ENCODE measurements at places on chromosomes 1 and 21. TPM values are rescaled to one million over a fixed set of nuclear protein-coding genes. Genes with fewer than 3 reads are reported as not detected.
A peak's percentile ranks its signal among the peaks of the same experiment; 100 is the strongest.

GRCh38 chr1:66500301-66500700, 33.7 kb upstream of the SGIP1 start:
- no peak overlapping the region for H3K4me3 ChIP-seq
- H3K27ac ChIP-seq: no peak overlapping the region
- peaks cover 4% of the 10 kb centered on the region for H3K4me1 ChIP-seq
- no peaks in the 10 kb centered on the region for H3K27me3 ChIP-seq
- DNase-seq: no peak

DNA sequence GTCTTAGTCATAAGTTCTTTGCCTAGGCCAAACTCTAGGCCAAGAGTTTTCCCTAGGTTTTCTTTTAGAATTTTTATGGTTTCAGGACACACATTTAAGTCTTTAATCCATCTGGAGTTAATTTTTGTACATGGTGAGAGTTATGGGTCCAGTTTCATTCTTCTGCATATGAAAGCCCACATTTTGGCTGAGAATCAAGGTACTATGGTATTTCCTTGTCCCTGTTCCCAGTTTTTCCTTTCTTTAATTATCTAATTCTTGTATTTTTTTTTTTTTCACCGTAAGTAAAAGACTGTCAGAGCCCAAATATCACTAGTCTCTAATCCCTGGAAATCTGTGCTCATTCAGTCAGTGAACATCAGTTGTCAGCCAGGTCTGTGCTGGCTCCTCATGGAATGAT, 105.4 kb downstream of the MAP3K21 start:
- no peaks in the 10 kb centered on the region for H3K4me1 ChIP-seq
- no peaks in the 10 kb centered on the region for H3K36me3 ChIP-seq
- DNase-seq: no peak
- H3K4me3 ChIP-seq: no peak overlapping the region
- no peak overlapping the region for H3K27ac ChIP-seq

DNA sequence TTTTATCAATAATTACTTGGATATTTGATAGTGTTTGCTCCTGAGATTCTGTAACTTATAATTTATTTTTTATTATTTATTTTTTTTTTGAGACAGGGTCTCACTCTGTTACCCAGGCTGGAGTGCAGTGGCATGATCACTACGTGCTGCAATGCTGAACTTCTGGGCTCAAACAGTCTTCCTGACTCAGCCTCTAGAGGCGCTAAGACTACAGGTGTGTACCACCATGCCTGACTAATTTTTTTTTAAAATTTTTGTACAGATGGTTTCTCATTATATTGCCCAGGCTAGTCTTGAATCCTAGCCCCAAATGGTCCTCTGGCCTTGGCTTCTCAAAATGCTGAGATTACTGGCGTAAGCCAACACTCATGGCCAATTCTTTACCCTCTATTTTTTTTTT, 845.5 kb upstream of the ADGRL4 start:
- H3K4me1 ChIP-seq: no peaks in the 10 kb centered on the region
- no peak for DNase-seq
- H3K36me3 ChIP-seq: no peaks in the 10 kb centered on the region
- no peak overlapping the region for H3K4me3 ChIP-seq
- H3K27ac ChIP-seq: no peak overlapping the region

- peaks cover 23% of the 10 kb centered on the region for H3K4me1 ChIP-seq
- no peaks in the 10 kb centered on the region for H3K36me3 ChIP-seq
- no peak for DNase-seq
- H3K4me3 ChIP-seq: no peak overlapping the region
- H3K27ac ChIP-seq: no peak overlapping the region
Observed at GRCh38 chr1:18628511-18628910, 2.1 kb upstream of the PAX7 start.

DNA sequence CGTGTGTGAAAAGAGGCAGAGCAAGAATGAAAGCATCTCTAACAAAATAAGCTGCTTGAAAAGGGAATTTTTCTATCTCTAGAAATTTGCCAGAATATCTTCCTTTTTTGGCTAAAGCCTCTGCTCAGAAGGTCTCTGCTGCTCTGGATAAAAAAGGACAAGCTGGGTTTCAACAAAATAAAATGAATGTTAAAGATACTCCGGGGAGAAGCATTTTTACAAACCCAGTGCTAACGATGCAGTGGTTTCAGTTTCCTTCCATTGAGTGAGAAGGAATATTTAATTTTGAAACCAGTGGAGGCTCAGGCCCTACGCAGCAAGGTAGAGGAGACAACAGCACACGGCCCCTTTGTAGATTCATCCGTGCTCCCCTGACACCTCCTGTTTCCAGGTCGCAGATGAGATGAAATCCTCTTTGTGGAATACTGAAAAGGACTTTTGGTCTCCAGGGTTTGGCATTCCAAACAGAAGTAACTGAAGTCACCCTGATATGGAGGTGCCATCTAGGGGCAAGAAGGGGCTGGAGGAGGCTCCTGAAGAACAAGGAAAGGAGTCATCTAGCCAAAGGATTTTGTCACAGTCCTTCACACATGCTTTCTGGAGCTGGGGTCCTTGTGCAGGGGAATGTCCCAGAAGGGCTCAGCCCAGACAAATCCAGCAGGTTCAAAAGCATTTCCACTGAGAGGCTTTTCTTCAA, 65.7 kb upstream of the SYT6 start:
- no peaks in the 10 kb centered on the region for H3K27me3 ChIP-seq
- H3K36me3 ChIP-seq: no peaks in the 10 kb centered on the region
- no peak for DNase-seq
- H3K4me3 ChIP-seq: peak overlapping the region; percentile 33

TRIM45 gene
- total RNA-seq: 5.4 TPM

SLC45A1 gene
- total RNA-seq: 17.5 TPM

Data from esophagus muscularis mucosa (tissue), 4 donors.